ENCODE measurements at places on chromosomes 6 and 20. TPM values are rescaled to one million over a fixed set of nuclear protein-coding genes. Genes with fewer than 3 reads are reported as not detected.

The SIRPG gene
- not detected for total RNA-seq

DNA sequence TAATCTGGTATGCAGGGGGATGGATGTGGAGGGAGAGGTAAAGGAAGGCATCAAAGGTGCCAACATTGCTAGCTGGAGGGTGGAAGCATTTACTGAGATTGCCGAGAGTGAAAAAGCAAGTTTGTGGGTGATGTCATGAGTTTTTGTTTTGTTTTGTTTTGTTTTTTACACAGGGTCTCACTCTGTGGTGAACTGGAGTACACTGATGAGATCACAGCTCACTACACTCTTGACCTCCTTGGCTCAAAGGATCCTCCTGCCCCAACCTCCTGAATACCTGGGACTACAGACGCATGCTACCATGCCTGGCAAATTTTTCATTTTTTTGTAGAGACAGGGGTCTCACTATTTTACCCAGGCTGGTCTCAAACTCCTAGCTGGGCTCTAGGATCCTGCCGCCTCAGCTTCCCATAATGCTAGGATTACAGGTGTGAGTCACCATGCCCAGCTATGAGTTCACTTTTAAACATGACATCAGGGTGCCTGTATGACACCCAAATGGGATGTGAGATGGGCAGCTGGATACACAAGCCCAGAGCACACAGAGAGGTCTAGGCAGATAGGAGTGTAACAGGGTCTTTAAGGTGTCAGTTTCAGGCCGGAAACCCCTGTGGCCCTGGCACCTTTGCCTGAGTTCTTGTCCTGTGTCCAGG, 35.1 kb upstream of the HMGA1 start:
- peaks cover 2% of the 10 kb centered on the region for H3K4me1 ChIP-seq
- no peak overlapping the region for H3K4me3 ChIP-seq
- no peak overlapping the region for H3K27ac ChIP-seq
- no peaks in the 10 kb centered on the region for H3K27me3 ChIP-seq
- H3K36me3 ChIP-seq = no peaks in the 10 kb centered on the region

GRCh38 chr6:157058574-157058973, 264.7 kb downstream of the TMEM242 start:
- H3K36me3 ChIP-seq = no peaks in the 10 kb centered on the region
- no peak overlapping the region for H3K4me3 ChIP-seq
- no peaks in the 10 kb centered on the region for H3K4me1 ChIP-seq
- DNase-seq = no peak
- no peaks in the 10 kb centered on the region for H3K27me3 ChIP-seq
- no peak overlapping the region for H3K27ac ChIP-seq

DNA sequence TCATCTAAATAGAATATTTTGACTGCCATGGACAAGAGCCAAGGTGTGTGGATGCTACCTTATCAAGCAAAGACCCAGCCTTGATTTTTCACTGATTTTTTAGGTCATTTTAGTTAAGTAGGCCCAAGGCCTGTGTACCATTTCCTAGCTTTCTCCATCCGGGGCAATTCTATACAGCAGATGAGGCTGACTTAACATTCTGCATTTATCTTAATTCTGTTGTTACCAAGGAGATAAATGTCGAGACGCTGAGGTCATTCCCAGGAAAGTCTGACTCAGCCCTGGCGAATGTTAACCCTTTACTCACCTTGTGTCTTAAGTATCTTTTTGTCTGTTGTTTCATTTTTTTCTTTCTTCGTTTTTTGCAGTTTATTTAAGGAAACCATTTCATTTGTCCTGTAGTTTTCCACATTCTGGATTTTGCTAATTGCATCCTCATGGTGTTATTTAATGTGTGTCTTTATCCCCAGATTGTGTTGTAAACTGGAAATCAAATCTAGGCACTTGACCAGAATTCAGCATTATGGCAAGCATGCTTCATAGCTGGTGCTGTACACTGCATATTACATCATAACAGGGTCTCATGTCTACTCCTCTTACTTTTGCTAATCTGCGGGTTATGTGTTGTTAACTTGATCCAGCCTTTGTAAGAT, 277.0 kb downstream of the CDKAL1 start:
- peak; percentile 87 for DNase-seq
- H3K4me3 ChIP-seq = peak overlapping the region; percentile 1
- H3K27me3 ChIP-seq = no peaks in the 10 kb centered on the region
- peaks cover 21% of the 10 kb centered on the region for H3K4me1 ChIP-seq

DNA sequence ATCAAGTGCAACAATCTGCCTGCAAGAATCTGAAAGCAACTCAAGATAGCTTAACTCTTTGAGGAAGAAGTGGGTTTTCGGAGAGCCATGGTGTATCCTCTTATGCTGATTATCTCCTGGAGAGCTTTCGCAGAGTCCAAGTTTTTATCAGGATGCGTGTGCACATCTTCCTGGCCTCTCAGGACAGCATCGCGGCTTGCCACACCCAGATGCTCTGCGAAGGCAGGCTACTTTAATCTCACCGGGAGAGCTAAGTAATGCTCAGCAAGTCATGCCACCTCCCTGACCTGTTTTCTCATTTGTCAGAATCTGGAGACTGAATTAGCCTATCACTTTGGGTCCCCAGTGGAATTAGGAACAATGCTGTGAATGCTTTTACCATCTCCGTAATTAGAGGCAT, 52.9 kb downstream of the TTI1 start:
- H3K27ac ChIP-seq = no peak overlapping the region
- H3K4me1 ChIP-seq = peaks cover 6% of the 10 kb centered on the region
- no peak for DNase-seq
- peaks cover 18% of the 10 kb centered on the region for H3K36me3 ChIP-seq
- H3K4me3 ChIP-seq = no peak overlapping the region
- no peaks in the 10 kb centered on the region for H3K27me3 ChIP-seq

DNA sequence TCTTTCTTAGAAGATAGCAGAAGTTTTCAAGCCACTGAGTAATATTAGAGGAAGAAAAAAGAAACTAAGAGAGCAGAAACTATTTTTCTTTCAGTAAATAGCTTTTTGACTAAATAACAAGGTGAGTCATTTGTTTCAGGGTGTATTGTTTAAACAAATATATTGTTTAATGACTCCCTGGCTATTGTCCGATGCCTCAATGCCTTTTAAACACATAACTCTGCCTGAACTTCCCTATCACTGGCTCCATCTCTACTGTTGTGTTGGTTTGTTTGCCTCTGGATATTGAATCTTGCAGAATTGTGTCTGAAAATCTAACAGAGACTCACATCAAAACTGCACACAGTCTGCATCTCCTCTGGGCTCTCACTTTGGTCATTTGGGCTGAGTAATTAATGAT, 19.6 kb upstream of the CLIC5 start:
- H3K36me3 ChIP-seq = no peaks in the 10 kb centered on the region
- peaks cover 10% of the 10 kb centered on the region for H3K27me3 ChIP-seq
- H3K27ac ChIP-seq = no peak overlapping the region
- no peak for DNase-seq

DNA sequence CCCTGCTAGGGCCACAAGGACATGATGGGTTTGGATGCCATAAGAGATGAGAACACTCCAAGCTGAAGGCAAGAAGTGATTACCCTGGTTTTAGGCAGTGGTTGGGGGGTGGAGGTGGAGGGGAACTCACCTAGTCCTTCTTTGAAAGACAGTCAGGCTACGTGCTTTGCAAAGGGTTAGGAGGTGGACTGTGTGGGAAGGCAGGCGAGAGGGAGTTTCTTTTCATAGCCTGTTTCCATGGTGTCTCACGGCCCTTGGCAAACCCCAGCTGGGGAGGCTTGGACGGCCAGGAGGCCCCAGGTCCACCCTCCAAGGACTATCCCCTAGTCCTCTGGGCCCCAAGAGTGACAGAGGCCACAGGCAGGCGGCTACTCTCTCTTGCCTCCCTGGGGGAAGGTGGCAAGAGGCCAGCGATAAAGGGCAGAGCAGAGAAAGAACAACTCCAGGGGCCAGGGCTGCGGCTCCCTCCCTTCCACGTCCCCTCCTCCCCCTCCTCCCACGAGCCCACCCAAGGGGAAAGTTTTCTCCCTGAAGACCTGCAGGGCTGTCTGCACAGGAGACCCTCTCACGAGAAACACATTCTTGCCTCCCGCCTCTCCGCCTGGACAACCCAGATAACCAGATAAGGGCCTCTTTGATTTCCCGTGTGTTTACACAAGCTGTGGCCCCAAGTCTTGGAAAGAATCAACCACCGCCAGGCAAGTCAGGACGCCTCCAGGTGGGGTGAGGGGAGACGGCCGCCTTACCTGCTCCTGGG, 74.4 kb downstream of the NOL4L start:
- no peaks in the 10 kb centered on the region for H3K4me1 ChIP-seq
- no peak overlapping the region for H3K27ac ChIP-seq
- no peaks in the 10 kb centered on the region for H3K27me3 ChIP-seq
- no peak for DNase-seq
- no peak overlapping the region for H3K4me3 ChIP-seq

All from MCF 10A (cell line).